HepG2 (cell line): ENCODE measurements at places on chromosomes 13 and 19. TPM values are rescaled to one million over a fixed set of nuclear protein-coding genes. Genes with fewer than 3 reads are reported as not detected.

The ZNF536 gene
- not detected in 2 replicates for total RNA-seq

DNA sequence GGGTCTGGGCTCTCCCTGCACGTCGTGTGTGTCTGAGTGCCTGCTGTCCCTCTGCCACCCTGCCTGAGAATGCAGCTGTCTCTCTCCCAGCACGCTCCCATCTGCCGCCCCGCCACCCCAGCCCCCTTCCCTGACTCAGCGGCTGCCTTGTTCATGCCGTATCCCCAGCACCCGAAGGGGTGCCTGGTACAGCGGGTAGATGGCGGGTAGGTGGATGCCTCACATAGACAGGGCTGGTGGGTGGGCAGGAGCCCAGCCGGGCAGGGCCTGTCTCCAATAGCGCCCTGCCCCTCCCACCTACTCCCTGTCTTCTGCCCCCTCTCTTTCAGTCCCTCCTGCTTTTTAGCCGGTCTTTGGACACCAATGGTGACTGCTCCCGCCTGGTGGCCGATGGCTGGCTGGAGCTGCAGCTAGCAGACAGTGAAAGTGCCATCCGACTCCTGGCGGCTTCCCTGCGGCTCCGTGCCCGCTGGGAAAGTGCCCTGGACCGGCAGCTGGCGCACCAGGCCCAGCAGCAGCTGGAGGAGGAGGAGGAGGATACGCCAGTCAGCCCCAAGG, 30.3 kb downstream of the DHX34 start:
- DNase-seq: no peak

GRCh38 chr13:54633456-54633855, 1604.8 kb downstream of the OLFM4 start:
- no peak for DNase-seq

The VSTM1 gene
- not detected in 2 replicates for total RNA-seq

DNA sequence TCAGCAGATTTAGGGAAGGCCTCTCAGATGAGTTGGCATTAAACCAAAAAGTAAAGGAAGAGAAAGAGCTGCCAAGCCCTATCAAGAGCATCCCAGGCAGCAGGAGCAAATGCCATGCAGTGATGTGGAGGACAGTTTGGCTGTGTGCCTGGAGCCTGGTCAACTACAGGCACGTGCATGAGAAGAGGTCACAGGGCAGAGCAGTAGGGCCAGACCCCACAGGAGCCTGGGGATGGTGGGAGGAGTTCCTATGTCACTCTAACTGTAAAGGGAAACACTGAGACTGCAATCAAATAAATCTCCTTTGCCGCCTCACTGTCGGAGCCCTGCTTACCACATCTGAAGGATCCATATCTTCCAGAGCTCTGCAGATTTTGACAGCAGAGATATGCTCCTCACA, 240.5 kb downstream of the ENOX1 start:
- DNase-seq: no peak

- DNase-seq: no peak
Measured at GRCh38 chr13:61725806-61726205, 310.2 kb upstream of the PCDH20 start.

The RNF225 gene
- total RNA-seq: not detected in 2 replicates

GRCh38 chr19:32658075-32658474, 16.9 kb downstream of the ANKRD27 start:
- no peak for DNase-seq

DNA sequence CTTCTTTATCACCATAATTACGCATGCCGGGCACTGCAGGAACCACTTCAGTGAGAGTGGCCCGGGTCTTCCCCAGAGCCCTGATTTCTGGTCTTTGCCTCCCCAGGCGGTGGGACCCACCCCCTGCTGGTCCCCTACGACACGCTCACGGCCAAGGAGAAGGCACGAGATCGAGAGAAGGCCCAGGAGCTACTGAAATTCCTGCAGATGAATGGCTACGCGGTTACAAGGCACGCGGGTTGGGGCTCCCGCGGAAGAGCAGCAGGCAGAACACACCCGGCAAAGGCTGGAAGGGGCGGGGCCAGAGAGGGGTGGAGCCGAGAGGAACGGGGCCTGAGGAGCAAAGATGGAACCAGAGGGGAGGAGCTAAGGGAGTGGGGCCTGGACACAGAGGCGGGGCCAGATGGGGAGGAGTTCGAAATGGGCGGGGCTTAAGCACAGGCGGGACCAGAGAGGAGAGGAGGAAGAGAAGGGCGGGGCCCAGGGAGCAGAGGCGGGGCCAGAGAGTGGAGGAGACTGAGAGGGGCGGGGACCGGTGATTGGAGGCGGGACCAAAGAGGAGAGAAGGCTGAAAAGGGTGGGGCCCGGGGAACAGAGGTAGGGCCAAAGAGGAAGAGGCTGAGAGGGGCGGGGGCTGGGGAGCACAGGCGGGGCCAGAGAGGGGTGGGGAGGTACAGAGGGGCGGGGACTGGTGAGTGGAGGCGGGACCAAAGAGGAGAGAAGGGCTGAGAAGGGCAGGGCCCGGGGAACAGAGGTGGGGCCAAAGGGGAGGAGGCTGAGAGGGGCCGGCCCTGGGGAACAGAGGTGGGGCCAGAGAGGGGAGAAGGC, 73.4 kb downstream of the RYR1 start:
- peak; percentile 47 for DNase-seq

The ABCC4 gene
- 9.6 and 11.3 TPM in 2 replicates for total RNA-seq

GRCh38 chr13:114064450-114065140, 67.8 kb downstream of the RASA3 start:
- no peak for DNase-seq

DNA sequence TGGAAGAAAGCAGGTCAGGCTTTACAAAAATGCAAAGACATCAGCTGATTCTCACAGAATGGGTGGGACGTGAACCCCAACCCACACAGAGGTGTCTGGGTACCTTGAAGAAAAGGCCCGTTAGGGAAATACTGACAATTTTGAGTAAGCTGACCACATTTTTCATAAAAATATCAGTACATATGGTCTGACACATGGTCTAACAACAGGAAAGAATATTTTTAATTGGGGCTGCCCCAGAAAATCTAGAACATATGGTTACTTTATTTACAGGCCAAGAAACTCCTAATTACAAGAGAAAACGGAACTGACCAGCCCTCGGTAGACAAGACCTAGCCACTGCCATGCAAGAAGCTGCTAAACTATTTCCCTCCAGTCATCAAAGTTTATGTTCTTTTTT, 48.7 kb upstream of the ITM2B start:
- DNase-seq: no peak

DNA sequence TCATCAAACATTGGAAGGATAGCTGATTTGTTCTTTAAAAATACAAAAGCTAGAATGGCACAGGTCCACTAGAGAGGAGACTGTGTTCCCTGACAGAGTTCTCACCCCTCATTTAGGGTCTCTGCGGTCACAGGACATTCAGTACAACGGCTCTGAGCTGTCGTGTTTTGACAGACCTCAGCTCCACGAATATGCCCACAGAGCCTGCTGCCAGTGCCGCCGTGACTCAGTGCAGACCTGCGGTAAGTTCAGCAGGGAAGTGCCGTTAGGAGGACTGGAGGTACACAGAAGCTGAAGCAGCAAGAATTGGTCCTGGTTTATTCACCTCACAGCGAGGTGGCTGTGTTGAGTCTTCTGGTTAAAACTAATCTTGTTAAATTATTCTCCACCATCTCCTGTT, 90.0 kb downstream of the TNFRSF19 start:
- DNase-seq: no peak

- DNase-seq: no peak
Measured at GRCh38 chr19:29201855-29202254, 11.1 kb downstream of the UQCRFS1 start.

DNA sequence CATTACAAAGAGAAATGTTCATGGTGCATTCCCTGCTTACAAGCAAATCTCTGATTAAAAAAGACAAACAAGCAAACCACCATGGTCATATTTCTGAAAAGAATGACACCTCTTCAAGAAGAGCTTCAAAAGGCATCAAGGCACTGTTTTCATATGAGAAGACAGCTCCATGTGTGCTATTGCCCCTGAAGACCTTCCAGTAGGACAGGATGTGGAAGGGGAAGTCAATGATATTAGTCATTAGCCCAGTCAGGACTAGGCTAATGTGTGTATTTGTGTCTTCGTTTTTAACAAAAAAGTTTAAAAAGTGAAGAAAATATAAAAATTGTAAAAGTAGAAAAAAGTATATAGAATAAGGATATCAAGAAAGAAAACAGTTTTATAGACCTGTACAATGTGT, 534.7 kb upstream of the ARGLU1 start:
- no peak for DNase-seq

The TEX26 gene
- total RNA-seq: not detected in 2 replicates

The LRG1 gene
- 7.1 and 12.0 TPM in 2 replicates for total RNA-seq

- no peak for DNase-seq
Measured at GRCh38 chr13:41401366-41401765, 56.0 kb upstream of the RGCC start.

DNA sequence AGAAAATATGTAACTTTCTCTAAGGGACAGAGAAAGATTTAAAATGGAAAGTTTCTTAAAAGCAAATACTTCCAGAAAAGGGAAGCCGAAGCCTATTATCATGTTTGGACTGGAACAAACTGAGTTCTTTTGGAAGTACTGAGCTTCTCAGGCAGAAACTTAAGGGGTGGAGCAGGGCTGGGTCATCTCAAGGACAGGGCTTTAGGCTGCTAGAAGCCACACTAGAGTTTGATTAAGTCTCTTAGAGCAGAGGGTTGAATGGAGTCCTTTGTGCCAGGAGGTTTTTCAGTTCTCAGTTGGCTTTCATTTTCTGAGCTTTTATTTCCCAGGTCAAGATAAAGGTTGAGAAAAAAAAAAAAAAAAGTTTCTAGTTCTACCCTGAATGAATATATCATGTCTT, 432.7 kb downstream of the SLITRK5 start:
- no peak for DNase-seq

The SPIB gene
- 0.04 TPM in 1 of 2 replicates, not detected in the other for total RNA-seq

DNA sequence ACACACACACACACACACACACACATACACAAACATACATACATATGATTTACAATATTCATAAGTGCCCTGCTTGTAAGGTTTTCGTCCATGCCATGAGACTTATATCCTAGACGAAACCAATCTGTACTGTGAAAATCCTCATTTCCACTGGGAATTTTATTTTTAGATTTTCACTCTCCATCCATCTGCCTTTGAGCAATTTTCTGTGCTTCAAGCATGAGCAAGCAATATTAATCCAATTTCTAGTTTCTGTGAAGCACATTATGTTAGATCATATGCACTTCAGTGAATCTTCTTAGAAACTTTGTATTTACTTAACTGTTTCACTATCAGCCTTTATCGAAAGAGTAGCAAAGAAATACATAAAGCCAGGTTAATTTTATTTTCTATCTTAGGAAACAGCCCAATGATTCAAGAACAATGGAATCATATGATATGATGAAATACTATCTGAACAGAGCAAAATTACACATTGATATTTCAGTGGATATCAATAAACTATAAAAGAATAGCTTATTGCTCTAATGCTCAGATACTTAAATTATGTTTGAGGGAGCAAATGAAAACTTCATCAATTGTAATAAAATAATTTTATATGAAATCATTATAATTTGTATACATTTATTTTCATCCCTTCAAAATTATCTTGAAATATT, 1100.7 kb upstream of the MIR17HG start:
- no peak for DNase-seq

The MIR17HG gene
- total RNA-seq: 0.73 and 12.3 TPM in 2 replicates

The HTR2A gene
- not detected in 2 replicates for total RNA-seq

The RHPN2 gene
- 20.3 and 21.6 TPM in 2 replicates for total RNA-seq

GRCh38 chr13:20394506-20394905, 131.2 kb downstream of the CRYL1 start:
- no peak for DNase-seq

DNA sequence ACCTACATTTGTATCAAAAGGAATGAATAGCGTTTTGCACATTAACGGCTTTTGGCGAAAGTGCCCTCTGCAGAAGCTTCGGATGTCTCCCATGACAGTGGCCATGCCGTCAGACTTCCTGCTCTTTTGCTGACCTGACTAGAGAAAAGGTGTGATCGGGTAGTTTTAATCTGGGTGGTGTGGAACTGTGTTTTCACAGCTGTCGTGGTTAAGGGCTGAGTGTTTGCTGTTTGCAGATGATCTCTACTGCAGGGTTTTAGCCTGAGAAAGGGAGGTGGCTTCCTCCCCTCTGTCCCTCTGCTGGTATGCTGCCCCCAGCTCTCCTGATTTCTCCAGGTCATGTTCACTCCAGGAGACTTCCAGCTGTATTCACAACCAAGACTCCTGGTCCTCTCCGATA, 22.4 kb downstream of the ZNF71 start:
- DNase-seq: no peak

GRCh38 chr13:51644654-51645053, 60.4 kb downstream of the WDFY2 start:
- no peak for DNase-seq

- DNase-seq: peak; percentile 23
Measured at GRCh38 chr19:51783372-51783771, 11.6 kb upstream of the FPR3 start.

- no peak for DNase-seq
Measured at GRCh38 chr19:28313633-28314032, 899.3 kb downstream of the UQCRFS1 start.

GRCh38 chr19:16582486-16583261, 10.5 kb upstream of the SLC35E1 start:
- no peak for DNase-seq

The SMIM17 gene
- 0.49 and 0.53 TPM in 2 replicates for total RNA-seq

DNA sequence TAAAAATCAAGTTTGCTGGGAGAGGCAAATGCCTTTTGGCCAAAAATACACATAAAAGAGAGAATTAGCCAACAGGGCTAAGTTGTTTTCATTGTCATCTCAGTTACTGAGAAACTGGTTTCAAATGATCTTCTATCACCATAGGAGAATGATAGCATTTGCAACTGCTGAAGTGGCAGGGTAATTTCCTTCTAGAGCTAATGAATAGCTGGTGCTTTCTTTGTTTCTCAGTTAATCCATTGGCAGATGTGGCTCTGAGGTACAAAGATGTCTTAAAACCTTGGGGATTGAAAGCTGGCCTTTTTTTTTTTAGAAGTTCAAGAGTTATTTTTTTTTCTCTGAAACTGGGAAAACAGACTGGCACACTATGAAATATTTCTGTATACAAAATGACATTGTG, 332.7 kb upstream of the KLF12 start:
- DNase-seq: no peak

- DNase-seq: no peak
Measured at GRCh38 chr13:39379667-39380655, 223.0 kb downstream of the LHFPL6 start.

The NAPSA gene
- not detected in 2 replicates for total RNA-seq
